ENCODE measurements at places on chromosomes 2 and 18.

DNA sequence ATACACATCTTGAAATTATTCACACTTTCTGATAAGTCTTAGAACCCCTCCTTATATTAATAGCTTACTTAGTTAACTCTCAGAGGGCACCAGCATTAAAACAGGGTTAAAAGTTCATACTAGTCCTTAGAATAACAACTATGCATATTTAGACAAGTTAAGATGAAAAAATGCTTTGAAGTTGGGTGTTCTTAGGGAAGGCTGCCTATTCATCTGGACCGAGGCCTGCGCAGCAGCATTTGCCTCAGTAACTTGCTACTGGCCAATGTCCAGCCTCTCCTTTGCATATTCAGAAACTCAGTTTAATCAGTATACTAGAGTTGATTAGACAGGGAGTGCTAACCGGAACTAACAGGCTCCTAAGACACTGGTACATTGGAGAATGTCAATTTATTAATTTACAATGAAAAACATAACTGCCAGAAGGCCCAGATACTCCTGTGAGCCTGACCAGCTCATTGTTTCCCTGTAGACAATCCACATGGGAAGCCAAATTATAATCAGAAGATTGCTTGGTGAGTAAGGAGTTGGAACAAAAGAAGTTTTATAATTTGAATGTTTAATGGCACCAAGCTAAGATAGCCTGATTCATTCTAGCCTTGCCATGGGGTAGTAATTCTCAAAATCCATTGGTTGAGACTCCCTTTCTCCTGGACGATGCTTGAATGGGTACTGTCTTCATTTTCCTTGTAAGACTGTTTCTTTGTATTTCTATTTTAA, 48.9 kb downstream of the DYNC1I2 start:
- no peak for DNase-seq

DNA sequence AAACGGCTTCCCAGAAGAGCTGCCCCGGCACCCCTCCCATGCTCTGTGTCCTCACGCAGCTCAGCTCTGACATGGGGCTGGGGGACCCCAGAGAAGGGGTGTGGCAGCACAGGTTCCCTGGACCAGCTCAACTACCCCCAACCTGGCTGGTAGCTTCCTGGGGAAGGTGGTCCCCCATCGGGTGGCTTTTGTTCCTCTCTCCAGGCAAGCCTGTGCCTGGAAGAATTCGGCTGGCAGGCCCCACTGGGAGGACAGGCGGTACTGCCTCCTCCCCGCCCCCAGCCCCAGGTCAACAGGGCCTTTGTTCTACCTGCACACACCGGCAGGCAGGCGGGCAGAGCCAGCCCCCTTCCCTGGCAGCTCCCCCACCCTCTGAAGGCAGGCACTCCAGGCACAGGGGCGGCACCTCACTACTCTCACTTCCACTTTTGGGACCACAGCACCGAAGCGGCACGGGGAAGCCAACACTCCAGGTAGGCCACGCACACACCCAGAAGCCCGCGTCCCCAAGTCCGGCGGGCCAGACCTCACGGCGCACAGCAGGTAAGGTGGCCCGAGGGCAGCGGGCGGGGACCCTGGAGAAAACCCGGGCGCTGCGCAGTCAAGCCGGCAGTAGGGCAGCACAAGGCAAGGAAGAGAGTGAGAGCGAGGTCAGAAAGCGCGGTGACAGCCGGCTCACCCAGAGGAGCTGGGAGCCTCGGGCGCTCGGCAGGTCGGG, 1.3 kb downstream of the HS6ST1 start:
- no peak for DNase-seq

DNA sequence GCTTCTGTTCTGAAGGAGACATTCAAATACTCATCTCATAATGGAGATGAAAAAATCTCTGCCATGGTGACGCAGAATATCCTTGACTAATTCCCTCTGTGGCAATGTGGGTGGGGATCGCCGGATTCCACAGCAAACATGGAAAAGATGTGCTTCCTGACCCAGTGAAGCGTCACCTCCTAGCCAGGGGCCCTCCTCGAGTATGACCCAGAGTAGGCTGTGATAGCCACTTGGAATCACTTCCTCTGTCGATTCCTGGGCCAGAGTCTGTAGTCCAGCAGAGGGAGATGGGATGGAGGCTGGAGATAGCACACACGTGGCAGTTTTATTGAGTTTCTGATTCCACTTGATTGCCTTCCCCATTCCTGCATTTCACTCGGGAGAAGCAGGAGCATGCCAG, 36.8 kb downstream of the DRC1 start:
- DNase-seq = no peak

- no peak for DNase-seq
Measured at GRCh38 chr2:185215497-185215896, 523.1 kb upstream of the FSIP2 start.

- no peak for DNase-seq
Measured at GRCh38 chr2:284896-285492, 2.9 kb downstream of the ALKAL2 start.

GRCh38 chr2:47907039-47907781, 912 bp upstream of the FBXO11 start:
- DNase-seq = no peak

DNA sequence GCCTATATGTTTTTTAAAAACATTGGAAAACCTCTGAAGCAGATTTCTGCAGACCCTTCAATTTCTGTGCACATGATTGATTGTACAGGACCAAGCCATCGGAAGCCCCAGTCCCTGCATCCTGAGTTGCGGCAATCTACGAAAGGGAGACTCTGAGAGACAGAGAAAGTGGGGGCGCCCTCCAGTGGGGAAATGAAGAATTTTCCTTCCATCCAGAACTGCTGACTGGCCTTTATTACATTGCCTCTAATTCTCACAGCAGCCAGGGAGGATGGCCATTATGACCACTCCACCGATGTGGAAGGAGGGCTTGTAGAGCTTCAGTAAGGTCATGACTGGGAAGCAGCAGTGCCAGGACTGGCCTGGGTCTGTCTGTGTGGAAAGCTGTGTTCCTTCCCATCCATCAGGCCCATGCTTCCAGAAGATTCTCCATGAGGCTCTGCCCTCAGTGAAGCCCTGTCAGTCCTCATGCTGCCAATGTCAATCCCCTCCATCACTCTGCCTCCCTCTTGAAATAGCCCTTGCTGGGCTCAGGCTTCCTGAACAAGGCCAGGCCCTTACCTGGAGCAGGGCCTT, 20.0 kb upstream of the RESP18 start:
- no peak for DNase-seq

GRCh38 chr2:218434456-218434855, 15.5 kb downstream of the VIL1 start:
- no peak for DNase-seq

DNA sequence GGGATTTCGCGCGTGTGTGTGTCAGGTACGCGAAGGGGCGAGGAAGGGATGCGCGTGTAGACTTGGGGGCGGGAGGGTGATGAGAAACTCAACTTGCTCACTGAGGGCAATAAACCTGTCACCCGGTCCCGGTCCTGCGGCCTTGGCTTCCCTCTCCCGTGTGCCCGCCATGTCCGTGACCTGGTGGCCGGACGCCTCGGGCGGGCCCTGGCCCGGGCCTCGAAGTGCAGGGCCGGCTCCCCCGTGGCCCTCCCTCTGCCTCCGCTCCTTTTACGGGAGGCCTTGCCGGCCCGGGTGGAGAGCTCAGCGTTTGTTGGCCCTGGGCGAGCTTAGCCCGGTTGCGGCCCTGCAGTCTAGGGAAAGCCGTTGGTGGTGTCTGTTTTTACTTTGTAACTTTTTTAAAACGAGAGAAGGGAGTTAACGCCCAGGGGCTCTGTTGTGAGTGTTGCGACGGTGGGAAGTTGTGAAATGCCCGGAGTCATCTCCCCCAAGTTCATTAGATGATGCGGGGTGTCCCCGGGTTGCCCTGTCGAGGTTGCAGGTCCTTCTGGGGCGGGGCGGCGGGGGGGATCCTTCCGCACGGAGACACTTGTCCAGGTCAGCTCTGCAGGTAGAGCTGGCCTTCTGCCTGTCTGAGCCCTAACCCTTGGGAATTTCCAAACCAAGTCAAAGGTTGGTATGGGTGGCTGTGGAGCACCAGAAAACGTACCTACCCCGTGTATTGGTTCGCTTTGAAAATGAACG, 883 bp downstream of the SMCHD1 start:
- DNase-seq = no peak

DNA sequence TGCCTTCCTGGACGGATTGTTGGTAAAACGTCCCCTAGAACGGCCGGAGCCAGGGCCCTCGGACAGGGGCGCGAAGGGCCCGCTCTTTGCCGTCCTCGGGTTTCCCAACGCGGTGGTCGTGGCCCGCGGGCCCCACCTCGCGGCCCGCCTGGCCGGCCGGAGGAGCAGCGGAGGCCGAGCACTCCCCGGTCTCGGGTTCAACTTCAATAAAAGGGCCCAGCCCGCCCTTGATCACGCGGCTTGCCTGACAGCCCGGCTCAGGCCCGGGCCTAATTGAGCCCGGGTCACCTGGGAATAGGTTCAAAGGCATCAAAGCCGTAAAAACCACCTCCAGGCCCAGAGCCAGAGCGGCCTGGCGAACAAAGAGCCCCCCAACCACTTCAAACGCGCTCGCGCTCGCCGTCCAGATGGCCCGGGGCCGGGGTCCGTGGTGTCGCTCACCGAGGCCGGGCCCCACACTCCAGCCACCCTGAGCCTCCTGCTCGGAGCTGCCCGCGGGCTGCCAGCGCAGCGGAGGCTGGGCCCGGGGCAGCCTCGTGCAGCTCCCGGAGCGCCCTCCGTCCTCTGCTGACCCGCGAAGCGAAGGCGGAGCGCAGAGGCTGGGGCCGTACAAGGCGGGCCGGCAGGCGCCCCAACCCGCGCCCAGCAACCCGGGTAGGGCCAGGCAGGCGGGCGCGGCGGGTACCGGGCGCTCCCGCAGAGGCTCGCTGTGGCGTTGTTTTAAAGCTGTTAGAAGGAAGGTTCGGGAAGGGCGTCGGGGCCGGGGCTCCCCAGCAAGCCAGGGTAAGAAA, 1.1 kb upstream of the TWIST2 start:
- no peak for DNase-seq

GRCh38 chr2:195494451-195494850, 162.6 kb upstream of the SLC39A10 start:
- no peak for DNase-seq

Data from hypothalamus (tissue), 51 donors.